Thyroid gland (tissue), 4 donors: ENCODE measurements at places on chromosomes 4 and X. TPM values are rescaled to one million over a fixed set of nuclear protein-coding genes. Genes with fewer than 3 reads are reported as not detected.
A peak's percentile ranks its signal among the peaks of the same experiment; 100 is the strongest.

- H3K27me3 ChIP-seq: no peaks in the 10 kb centered on the region
- H3K36me3 ChIP-seq: no peaks in the 10 kb centered on the region
- DNase-seq: no peak
- no peak overlapping the region for H3K27ac ChIP-seq
- H3K4me3 ChIP-seq: no peak overlapping the region
- H3K4me1 ChIP-seq: no peaks in the 10 kb centered on the region
Measured at GRCh38 chr4:174069848-174070330, 213.6 kb downstream of the FBXO8 start.

DNA sequence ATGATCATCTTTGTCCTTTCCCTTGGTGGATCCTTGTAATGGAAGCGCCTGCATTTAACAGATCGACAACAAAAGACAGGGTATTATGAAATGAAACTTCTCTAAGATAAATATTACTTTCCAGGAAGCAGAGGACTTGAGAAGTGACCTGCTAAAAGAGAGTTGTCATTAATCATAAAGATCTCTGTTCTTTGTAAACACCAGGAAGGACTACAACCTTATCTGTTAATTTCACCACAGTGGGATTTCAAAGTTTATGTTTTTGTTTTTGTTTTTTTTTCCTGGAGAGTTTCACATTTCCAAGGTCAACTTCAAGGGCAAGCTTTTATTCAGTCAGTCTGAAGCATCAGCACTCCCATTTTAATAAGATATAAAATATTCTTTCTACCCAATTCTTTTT is 170.9 kb downstream of the RCHY1 start:
- no peak for DNase-seq
- H3K4me3 ChIP-seq: no peak overlapping the region
- no peak overlapping the region for H3K27ac ChIP-seq
- no peaks in the 10 kb centered on the region for H3K36me3 ChIP-seq

- H3K36me3 ChIP-seq: no peaks in the 10 kb centered on the region
- no peak for DNase-seq
- H3K27ac ChIP-seq: no peak overlapping the region
- H3K27me3 ChIP-seq: no peaks in the 10 kb centered on the region
- no peak overlapping the region for H3K4me3 ChIP-seq
Measured at GRCh38 chr4:157988641-157989040, 184.2 kb downstream of the GASK1B start.

GRCh38 chr4:154004507-154005170 is 215.8 kb upstream of the SFRP2 start:
- H3K27me3 ChIP-seq: no peaks in the 10 kb centered on the region
- no peaks in the 10 kb centered on the region for H3K36me3 ChIP-seq
- no peak for DNase-seq
- no peak overlapping the region for H3K4me3 ChIP-seq

GRCh38 chr4:105306158-105306781 is 159.6 kb downstream of the TET2 start:
- no peaks in the 10 kb centered on the region for H3K27me3 ChIP-seq
- DNase-seq: no peak
- H3K36me3 ChIP-seq: no peaks in the 10 kb centered on the region
- H3K4me3 ChIP-seq: no peak overlapping the region
- no peaks in the 10 kb centered on the region for H3K4me1 ChIP-seq
- H3K27ac ChIP-seq: no peak overlapping the region

DNA sequence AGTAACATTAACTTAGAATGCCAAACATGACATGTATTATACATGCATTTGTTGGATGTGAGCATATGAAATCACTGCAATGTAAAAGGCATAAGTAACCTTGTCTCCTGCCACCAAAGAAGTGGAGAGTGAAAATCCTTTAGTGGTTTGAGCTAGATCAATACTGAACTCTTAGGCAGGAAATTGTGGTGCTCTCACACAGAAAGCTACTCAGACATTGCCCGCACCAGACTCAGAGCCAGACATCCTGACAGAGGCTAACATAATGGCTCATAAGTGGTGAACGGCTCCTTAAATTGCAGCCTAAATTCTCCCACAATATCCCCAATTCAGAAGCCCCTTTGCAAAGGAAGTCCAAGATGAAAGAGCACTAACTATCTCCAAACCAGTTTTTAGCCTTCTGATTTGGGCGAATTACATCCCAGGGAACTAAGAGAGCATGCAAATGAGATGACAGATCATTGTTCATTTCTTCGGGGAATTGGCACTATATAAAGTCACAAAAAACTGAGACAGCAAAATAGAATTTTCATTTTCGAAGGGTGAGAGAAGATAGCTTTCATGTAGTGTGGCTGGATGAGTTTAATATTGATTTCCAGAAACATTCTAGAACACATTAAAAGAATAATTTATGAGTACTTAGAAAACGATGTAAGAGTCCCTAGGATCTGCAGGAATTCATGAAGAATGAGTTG is 233.6 kb upstream of the RPS6KA3 start:
- H3K27me3 ChIP-seq: no peaks in the 10 kb centered on the region
- H3K27ac ChIP-seq: no peak overlapping the region
- H3K4me1 ChIP-seq: no peaks in the 10 kb centered on the region
- no peak overlapping the region for H3K4me3 ChIP-seq

DNA sequence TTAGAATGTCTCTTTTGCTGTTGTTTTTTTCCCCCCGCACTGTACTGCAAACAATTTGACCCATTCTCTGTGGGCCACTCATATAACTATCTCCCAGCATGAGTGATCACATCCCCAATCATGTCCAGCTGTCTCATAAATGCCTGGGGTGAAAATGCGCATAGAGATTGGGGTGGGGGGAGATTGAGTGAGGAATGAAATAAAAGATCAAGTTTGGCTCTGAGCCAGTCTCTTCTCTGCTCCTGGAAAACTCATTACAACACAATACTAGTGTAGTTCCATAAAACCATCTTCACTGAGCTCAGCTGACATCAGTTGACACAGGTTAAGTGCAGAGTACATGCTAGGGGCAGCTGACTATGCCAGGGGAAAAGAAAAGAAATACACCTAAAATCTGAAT is 96.9 kb downstream of the EGF start:
- peaks cover 8% of the 10 kb centered on the region for H3K4me1 ChIP-seq
- no peak overlapping the region for H3K4me3 ChIP-seq
- no peaks in the 10 kb centered on the region for H3K36me3 ChIP-seq

DNA sequence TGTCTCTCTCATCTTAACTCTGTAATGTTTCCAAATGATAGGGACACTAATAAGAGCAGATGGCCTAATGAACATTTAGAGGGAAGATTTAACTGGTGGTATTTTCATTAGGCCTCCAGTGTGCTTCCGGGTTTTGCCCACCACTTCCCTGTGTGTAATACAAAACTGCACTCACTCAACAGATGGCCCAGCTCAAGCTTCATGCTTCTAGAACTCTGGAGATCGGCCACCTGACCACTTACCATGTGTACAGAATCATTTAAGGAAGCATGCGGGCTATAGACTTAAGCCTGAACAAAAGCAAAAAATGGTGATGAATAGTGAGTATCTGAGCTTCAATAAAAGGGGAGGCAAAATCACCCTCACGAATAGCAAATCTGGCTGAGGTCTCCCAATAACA is 89.3 kb downstream of the SH2D1A start:
- no peak overlapping the region for H3K4me3 ChIP-seq
- no peak overlapping the region for H3K27ac ChIP-seq
- H3K36me3 ChIP-seq: no peaks in the 10 kb centered on the region
- no peaks in the 10 kb centered on the region for H3K27me3 ChIP-seq
- no peaks in the 10 kb centered on the region for H3K4me1 ChIP-seq

GRCh38 chr4:101833480-101833879 is 43.0 kb downstream of the BANK1 start:
- H3K4me1 ChIP-seq: no peaks in the 10 kb centered on the region
- H3K27ac ChIP-seq: no peak overlapping the region
- DNase-seq: no peak
- H3K4me3 ChIP-seq: no peak overlapping the region
- H3K36me3 ChIP-seq: no peaks in the 10 kb centered on the region

GRCh38 chr4:174277433-174277832 is 6.0 kb downstream of the FBXO8 start:
- no peak for DNase-seq
- H3K4me1 ChIP-seq: peaks cover 14% of the 10 kb centered on the region
- no peak overlapping the region for H3K4me3 ChIP-seq
- no peak overlapping the region for H3K27ac ChIP-seq
- H3K27me3 ChIP-seq: no peaks in the 10 kb centered on the region
- H3K36me3 ChIP-seq: no peaks in the 10 kb centered on the region

GRCh38 chr4:110196206-110196870 is 2.1 kb downstream of the ELOVL6 start:
- no peaks in the 10 kb centered on the region for H3K36me3 ChIP-seq
- H3K4me1 ChIP-seq: peaks cover 4% of the 10 kb centered on the region
- peak overlapping the region; percentile 40 for H3K4me3 ChIP-seq
- peak; percentile 35 for DNase-seq
- H3K27me3 ChIP-seq: no peaks in the 10 kb centered on the region
- peak overlapping the region; percentile 74 for H3K27ac ChIP-seq

DNA sequence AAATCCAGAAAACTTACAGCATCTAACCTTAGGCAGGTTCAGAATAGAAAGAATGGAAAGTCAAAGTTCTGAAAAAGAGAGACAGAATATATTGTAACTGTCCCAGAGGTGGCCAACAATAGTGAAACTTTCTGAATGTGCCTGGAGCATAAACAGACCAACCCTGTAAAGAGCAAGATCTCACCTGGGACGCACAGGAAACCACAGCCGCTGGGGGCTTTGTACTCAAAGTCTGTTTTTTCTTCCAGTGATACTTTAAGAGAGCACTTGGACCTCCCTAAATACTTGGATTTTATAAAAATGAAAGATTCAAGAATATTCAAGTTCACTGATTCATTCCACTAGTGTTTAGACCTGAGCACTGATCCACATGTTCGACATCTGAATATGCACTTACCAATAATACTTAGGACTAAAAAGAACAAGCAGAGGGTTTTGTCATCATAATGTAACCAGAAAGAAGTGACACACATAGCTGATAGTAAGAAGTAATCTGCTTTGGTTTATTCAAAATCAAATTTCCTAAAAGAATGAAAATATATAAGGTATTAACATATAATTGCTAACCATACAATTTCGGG is 35.3 kb downstream of the ARAP2 start:
- no peak overlapping the region for H3K4me3 ChIP-seq
- no peak for DNase-seq
- H3K4me1 ChIP-seq: no peaks in the 10 kb centered on the region
- no peaks in the 10 kb centered on the region for H3K36me3 ChIP-seq

GRCh38 chrX:25433307-25433706 is 417.5 kb upstream of the ARX start:
- no peak for DNase-seq
- no peaks in the 10 kb centered on the region for H3K4me1 ChIP-seq
- H3K27ac ChIP-seq: no peak overlapping the region
- no peaks in the 10 kb centered on the region for H3K36me3 ChIP-seq
- no peaks in the 10 kb centered on the region for H3K27me3 ChIP-seq

- no peaks in the 10 kb centered on the region for H3K36me3 ChIP-seq
- H3K27ac ChIP-seq: peak within 1 kb of the TSS; percentile 99
- H3K4me3 ChIP-seq: peak within 1 kb of the TSS; percentile 33
- peaks cover 19% of the 10 kb centered on the region for H3K4me1 ChIP-seq
Measured at GRCh38 chr4:78551420-78552351, at the start of gene ANXA3. TSS of gene ANXA3 (plus strand) at chr4:78551770. CDS start at chr4:78554474, 2,704 bp downstream.

- DNase-seq: no peak
- H3K4me1 ChIP-seq: peaks cover 6% of the 10 kb centered on the region
- no peaks in the 10 kb centered on the region for H3K36me3 ChIP-seq
- no peak overlapping the region for H3K27ac ChIP-seq
- H3K27me3 ChIP-seq: no peaks in the 10 kb centered on the region
Measured at GRCh38 chr4:159052315-159052714, 50.6 kb upstream of the RAPGEF2 start.

DNA sequence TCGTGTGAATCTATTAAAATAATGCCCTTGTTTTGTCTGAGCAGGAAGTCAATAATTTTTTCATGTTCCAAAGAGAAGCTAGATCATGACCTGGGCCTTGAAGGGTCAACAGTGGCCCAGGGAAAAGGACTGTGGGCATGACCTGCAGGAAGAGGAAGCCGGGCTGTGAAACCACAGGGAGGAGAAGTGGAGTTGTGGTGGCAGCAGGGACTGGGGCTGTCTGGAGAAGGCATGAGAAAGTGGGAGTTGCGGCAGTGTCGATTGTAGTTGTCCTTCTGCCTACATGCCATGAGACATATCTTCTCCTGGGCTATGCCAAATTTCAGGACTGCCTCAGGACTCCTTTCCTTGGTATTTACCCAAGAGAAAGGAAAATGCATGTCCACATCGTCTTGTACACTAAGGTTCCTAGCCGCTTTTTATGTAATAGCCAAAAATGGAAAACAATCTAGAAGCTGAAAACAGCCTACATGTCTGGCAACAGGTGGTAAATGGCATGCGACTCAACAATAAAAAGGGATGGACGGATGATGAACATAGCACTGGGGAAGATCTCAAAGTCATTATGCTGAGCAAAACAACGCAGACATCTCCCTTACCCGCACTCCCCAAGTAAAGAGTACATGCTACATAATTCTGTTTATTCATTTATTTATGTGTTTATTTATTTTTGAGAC is 13.6 kb upstream of the PTTG2 start:
- H3K4me1 ChIP-seq: no peaks in the 10 kb centered on the region
- no peak overlapping the region for H3K4me3 ChIP-seq
- H3K27me3 ChIP-seq: no peaks in the 10 kb centered on the region
- no peak for DNase-seq
- no peaks in the 10 kb centered on the region for H3K36me3 ChIP-seq
- no peak overlapping the region for H3K27ac ChIP-seq

DNA sequence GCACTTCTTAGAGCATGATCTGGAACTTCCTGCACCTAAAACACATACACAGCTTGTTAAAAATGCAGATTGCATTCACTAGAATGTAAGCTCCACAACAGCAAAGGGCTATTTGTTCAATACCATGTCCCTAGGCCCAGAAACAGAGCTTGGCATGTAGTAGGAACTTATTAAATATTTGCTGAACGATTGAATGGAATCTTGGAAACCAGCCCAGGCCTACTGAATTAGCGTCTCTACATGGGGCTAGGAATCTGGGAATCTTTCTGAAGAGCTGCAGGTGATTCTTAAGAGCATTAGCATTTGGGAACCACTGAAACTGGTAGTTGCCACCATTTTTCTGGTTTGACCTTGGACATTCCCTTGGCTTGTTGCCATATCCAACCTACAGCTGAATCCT is 234.1 kb downstream of the STIM2 start:
- no peaks in the 10 kb centered on the region for H3K27me3 ChIP-seq
- no peaks in the 10 kb centered on the region for H3K4me1 ChIP-seq
- no peak overlapping the region for H3K4me3 ChIP-seq
- no peaks in the 10 kb centered on the region for H3K36me3 ChIP-seq

DNA sequence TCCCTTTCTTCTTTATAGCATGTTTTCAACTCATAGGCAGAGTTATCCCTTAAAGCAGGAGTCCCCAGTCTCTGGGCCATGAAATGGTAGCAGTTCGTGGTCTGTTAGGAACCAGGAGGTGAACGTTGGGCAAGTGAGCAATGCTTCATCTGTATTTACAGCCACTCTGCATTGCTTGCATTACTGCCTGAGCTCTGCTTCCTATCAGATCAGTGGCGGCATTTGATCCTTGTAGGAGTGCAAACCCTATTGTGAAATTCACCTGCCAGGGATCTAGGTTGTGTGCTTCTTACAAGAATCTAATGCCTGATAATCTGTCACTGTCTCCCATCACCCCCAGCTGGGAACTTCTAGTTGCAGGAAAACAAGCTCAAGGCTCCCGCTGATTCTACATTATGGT is 39.8 kb downstream of the DTHD1 start:
- no peaks in the 10 kb centered on the region for H3K27me3 ChIP-seq
- DNase-seq: no peak
- no peaks in the 10 kb centered on the region for H3K36me3 ChIP-seq

MAGEB5 gene
- not detected for total RNA-seq

SSX2 gene
- not detected for total RNA-seq

STK26 gene
- total RNA-seq: 5.2 TPM

P2RY4 gene
- total RNA-seq: not detected

PLP1 gene
- 1.6 TPM for total RNA-seq

POU3F4 gene
- total RNA-seq: not detected

MAP9 gene
- 27.3 TPM for total RNA-seq

KLHL34 gene
- total RNA-seq: not detected
